ENCODE measurements at places on chromosomes 5 and 9. TPM values are rescaled to one million over a fixed set of nuclear protein-coding genes. Genes with fewer than 3 reads are reported as not detected.

DNA sequence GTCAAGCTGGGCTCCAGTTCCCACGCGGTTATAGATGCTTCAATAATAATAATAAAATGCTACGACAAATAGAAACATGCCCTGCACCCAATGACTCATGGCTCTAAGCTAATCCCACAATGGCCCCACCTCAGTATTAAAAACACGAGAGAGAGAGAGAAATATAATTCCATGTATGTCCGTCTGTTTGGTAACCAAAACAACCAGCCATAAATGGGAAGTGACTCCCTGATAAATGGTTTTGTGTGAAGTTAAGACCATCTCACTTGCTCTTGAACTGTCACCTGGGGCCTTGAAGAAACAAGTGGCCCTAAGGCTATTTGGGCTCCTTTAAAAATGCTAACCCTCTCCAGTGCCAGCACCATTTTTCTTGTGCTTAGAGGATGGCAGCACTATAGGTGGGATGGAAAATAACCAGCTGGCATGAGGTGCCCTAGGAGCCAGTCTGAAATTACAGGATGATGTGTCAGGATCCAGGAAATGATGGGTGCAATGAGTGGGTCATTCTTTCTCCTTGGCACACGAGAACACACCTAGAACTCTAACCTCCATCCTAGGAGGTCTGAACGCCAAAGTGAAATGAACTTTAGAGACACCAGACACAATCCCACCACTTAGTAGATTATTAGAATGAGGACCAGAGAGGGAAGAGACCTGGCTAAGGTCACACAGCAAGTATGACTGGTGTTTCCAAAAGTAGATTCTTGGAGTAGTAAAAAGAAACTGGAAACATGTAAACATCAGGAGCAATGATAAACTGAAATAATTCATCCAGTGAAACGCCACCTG lies 35.7 kb upstream of the ADRB2 start:
- no peak for DNase-seq

DNA sequence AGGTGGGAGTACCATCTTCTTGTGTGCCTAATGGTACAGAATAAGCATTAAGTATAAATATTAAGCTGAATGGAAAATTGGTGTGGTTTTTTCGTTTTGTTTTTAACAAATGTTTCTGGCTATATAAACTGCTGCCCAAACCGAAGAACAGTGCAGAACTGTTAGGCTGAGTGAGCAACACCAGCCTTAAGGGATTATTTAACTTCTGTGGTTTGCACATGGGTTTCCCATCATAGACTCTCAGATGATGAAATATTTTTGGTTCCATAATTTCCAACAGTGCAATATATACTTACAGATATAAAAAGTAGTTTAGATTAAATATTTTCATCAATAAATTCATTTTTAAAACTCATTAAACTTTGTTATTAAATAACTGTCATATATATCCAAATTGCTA lies 16.4 kb downstream of the C5orf63 start:
- no peak for DNase-seq

DNA sequence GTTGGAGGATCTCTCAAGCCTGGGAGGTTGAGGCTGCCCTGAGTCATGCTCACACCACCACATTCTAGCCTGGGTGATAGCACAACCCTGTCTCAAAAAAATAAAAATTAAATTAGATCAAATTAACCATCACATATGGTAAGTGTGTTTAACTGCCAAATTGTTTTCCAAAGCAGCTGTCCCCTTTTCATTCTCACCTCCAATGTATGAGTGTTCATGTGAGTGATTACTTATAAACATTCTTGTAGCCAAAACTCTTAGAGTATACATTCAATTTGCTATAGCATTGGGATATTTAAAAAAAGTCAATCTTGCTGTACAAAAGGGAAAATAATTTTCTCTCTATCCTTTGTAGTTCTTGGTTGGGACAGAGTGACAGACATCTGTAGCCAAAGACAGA lies 53.4 kb upstream of the SNAPC3 start:
- DNase-seq, result no peak

GRCh38 chr9:23783509-23783908 lies 42.5 kb downstream of the ELAVL2 start:
- DNase-seq, result no peak

GRCh38 chr9:19148187-19148586 lies 20.9 kb upstream of the PLIN2 start:
- no peak for DNase-seq

- DNase-seq, result no peak
Measured at GRCh38 chr9:19630760-19631159, 158.1 kb downstream of the SLC24A2 start.

GRCh38 chr5:94857111-94857510 lies 238.6 kb downstream of the SLF1 start:
- no peak for DNase-seq

DNA sequence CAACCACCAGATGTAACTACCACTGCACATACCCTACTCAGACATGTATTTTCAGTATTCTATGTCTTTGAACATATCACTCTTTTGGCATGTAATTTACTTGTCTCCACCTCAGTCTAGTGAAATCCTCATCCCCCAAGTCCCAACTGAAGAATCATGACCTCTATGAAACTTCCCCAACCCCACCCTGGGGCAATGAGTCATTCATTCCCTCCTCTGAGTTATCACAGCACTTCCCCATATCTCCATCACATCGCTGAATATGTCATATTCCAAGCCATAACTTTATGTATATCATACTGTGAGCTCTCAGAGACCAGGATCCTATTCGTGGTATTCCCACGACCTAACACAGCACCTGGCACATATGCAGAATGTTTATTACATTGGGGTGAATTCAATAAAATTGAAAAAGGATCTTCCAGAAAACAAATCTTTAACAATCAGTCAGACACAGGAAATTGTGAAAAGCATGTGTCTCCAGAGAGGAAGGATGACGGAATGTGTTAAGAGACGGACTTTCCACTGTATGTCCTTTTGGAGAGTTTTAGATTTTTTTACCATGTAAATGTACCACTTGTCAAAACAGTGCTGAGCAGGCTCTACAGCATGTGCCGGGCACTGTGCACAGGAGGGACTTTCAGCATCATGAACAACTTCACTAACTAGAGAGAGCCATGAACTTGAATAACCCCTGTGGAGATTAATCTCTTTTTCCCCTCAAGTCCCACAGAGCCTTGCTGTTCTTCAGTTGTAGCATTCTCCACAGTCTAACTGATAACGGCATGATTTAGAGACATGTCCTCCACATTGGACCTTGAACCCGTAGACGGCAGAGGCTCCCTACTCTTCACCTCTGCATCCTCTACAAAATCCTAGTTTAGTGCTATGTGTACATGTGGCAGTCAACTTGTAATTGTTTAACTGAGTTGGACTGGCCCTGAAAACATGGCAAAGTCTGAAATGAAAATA lies 213.5 kb downstream of the GLIS3 start:
- DNase-seq, result no peak

DNA sequence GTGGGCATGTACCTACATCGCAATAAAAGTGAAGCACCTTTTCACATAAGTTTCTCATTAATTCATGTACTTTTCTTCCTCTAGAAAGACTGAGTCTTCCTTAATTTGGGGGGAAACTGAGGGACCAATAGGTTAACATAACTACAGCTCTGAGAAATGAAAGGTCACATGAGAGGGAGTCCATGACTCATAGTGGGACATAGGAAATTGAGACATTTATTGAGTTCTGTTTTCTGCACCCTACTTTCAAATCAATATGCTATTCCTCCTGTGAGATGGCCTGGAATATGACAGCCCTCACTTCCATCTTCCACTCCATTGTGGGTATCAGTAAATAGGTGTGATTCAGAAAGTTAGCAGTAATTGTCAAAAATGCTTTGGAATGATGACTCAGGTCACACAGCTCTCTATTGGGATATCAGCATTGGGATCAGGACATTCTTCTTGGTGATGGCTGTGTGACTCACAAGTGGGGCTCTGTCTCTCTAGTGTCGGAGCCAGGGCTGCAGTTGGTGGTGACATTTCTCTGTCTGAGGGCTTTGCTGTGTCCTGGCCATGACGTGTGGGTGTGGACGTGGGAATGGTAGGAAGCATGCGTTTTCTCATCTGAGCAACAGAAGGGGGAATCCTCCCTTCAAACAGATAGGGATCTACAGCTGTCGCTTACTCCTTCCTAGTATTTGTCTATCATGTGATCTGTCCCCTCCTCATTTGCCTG lies 125.0 kb downstream of the TRIO start:
- peak; percentile 95 for DNase-seq

TEK gene
- total RNA-seq, result 3.9 TPM

MSMP gene
- not detected for total RNA-seq

RASEF gene
- not detected for total RNA-seq

SLC24A2 gene
- not detected for total RNA-seq
